Tibial artery (tissue), 4 donors: ENCODE measurements at places on chromosomes 16 and 17.

- DNase-seq = no peak
These were observed 209.4 kb downstream of the ZFHX3 start for GRCh38 chr16:72838586-72838910.

- DNase-seq = peak; percentile 91
These were observed 24.8 kb downstream of the ITPRIPL2 start for GRCh38 chr16:19138601-19139000.

DNA sequence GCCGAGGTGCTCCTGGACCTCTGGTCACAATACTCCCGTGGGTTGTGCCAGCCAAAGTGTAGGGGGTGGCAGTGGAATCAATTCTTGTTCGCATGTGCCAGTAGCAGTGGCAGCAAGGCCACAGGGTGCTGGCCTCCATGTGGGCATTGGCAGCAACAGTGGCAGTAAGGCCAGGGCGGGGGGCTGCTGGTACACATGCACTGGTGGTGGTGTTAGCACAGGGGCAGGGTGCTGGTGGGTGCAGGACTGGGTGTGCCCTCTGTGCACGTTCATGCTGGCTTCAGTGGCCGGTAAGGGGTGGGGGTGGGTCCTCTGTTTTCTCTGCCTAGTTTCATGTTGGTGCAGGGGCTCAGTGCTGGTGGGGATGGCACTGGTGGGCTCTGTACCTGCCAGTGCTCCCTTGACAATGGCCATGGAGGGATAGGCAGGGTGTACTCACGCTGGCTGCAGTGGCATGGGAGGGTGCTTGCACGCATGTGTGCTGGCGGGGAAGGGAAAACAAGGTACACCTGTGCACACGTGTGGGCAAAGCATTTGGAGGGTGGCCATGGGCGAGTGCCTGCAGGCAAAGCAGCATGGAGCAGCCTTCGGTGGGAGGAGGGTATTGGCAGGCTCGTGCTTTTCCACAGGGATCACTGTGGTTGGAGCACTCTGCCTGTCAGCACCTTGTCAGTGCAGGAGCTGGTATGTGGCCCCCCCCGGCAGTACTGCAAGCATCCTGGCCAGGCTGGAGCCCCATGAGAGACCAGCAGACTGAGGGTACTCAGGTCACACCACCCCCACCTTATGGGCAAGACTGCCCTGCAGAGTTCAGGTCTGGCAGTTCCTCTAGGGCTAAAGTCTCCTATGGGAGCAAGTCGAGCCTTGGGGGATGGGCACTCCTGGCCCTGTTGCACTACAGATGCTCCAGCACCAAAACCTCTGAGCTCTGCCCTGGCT, 35.8 kb downstream of the NF1 start:
- no peak for DNase-seq

- DNase-seq = no peak
These were observed 67.8 kb upstream of the NOL11 start for GRCh38 chr17:67649891-67650290.
